Sigmoid colon (tissue), 7 donors: ENCODE measurements at places on chromosomes 13 and 19. TPM values are rescaled to one million over a fixed set of nuclear protein-coding genes. Genes with fewer than 3 reads are reported as not detected.

DNA sequence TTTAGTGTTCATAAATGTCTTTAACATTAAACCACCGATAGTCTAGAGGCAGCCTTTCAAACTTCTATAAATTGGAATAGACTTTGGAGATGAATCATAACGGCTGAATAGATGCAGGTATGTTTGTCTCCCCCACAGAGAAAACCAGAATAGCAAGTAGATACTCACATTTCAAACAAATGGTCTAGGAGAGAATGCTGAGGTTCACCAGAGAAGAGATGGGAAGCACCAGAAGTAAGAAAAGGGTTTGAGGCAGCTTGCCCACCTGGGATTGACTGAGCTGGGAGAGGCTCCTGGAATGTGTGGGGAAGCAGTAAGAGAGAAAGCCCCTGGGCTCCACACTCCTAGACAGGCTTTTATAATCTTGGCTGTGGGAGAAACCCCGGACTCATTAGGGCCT, 6.4 kb downstream of the IGFL3 start:
- H3K27me3 ChIP-seq = no peaks in the 10 kb centered on the region
- DNase-seq = no peak
- no peaks in the 10 kb centered on the region for H3K36me3 ChIP-seq
- no peak overlapping the region for H3K4me3 ChIP-seq

- DNase-seq = no peak
- H3K36me3 ChIP-seq = no peaks in the 10 kb centered on the region
- H3K4me3 ChIP-seq = no peak overlapping the region
- no peaks in the 10 kb centered on the region for H3K4me1 ChIP-seq
These were observed 232.0 kb downstream of the B3GLCT start for GRCh38 chr13:31431722-31432137.

FAM124A gene
- 15.0 TPM for total RNA-seq

- H3K36me3 ChIP-seq = peaks cover 5% of the 10 kb centered on the region
- H3K27ac ChIP-seq = no peak overlapping the region
- H3K4me3 ChIP-seq = no peak overlapping the region
- no peaks in the 10 kb centered on the region for H3K4me1 ChIP-seq
- DNase-seq = no peak
- no peaks in the 10 kb centered on the region for H3K27me3 ChIP-seq
These were observed 15.3 kb downstream of the TMEM38A start for GRCh38 chr19:16676101-16676798.

DNA sequence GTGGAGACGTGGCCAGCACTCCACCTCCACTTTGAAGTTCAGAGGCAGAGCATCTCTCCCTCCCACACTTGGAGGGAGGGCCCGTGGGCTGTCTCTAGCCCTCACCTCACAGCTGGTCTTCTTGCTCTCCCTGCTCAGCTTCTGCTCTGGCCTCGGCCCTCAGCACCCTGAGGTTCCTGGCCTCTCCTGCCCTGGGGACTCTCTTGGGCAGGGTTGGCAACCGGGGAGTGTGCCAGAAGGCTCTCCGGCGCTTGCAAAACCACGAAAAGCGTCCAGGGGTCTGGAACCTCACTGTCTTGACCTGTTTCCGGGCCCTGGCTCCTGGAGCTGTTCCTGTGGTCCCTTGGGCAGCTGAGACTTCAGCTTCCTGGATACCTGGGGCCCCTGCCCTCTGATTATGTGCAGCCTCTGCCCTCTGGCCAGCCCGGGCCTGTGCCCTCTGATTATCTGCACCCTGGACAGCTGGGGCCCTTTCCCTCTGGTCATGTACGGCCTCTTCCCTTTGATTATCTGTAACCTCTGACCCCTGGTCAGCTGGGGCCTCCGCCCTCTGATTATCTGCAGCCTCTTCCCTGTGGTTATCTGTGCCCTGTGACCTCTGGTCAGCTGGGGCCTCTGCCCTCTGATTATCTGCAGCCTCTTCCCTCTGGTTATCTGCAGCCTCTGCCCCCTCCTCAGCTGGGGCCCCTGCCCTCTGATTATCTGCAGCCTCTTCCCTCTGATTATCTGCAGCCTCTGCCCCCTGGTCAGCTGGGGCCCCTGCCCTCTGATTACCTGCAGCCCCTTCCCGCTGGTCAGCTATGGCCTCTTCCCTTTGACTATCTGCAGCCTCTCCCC, 2.1 kb downstream of the CCDC8 start:
- H3K4me1 ChIP-seq = peaks cover 50% of the 10 kb centered on the region
- peak overlapping the region; percentile 35 for H3K4me3 ChIP-seq
- no peaks in the 10 kb centered on the region for H3K36me3 ChIP-seq
- peak overlapping the region; percentile 5 for H3K27ac ChIP-seq

AMER2 gene
- 0.49 TPM for total RNA-seq

ZNF793 gene
- 4.8 TPM for total RNA-seq

- H3K4me3 ChIP-seq = peak overlapping the region; percentile 60
- peak; percentile 70 for DNase-seq
- peaks cover 23% of the 10 kb centered on the region for H3K4me1 ChIP-seq
- H3K27me3 ChIP-seq = no peaks in the 10 kb centered on the region
- H3K27ac ChIP-seq = peak overlapping the region; percentile 71
These were observed 772 bp downstream of the GPC6 start for GRCh38 chr13:93227280-93227877.

MISP gene
- 0.36 TPM for total RNA-seq

GRCh38 chr19:23914402-23915286, at the start of gene ZNF726:
ZNF726 (plus strand) TSS chr19:23914886; CDS start chr19:23914995, 109 bp downstream.
- H3K4me1 ChIP-seq = no peaks in the 10 kb centered on the region
- peak; percentile 90 for DNase-seq
- H3K36me3 ChIP-seq = no peaks in the 10 kb centered on the region
- H3K27ac ChIP-seq = peak within 1 kb of the TSS; percentile 61

DNA sequence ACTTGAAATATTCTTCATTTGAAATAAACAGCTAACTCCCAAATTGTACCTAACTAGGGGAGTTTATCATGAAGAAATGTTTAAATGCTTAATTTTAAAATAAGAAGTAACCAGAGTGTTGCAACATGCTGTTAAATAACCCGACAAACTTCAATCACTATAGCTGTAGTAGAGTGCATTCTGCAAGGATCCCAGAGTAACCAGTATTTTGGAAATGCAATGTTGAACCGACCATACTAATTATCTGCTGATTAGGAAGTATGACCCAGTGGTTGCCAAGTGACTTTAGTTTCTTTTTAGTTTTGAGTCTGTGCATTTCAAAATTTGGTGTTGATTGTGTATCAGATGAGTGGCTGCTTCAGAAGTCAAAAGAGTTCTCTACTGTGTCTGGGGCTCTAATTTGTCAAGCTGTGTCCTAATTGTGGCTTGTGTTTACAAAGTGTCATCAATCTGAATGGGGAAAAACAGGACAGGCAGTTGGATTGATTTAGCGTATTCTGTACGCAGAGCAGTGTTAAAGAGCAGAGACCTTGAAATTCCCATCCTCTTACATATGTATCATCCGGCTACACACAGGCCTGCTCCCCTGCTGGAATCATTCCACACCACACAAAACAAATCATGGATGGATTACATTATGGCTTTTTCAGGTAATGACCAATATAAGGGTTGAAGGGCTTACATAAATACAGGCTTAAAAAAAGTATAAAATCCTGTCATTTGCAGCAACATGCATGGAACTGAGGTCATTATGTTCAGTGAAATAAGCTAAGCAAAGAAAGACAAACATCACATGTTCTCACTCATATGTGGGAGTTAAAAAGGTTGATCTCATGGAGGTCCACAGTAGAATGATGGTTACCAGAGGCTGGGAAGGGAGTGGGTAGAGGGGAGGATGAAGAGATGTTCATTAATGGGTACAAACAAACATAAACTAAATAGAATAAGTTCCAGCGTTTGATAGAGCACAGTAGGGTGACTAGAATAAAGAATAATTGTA, 351.5 kb downstream of the KLF12 start:
- H3K27ac ChIP-seq = no peak overlapping the region
- no peak for DNase-seq
- H3K4me3 ChIP-seq = no peak overlapping the region
- H3K27me3 ChIP-seq = no peaks in the 10 kb centered on the region
- no peaks in the 10 kb centered on the region for H3K4me1 ChIP-seq
- no peaks in the 10 kb centered on the region for H3K36me3 ChIP-seq

GRCh38 chr13:113767366-113767765, 8.3 kb downstream of the TMEM255B start:
- no peak overlapping the region for H3K27ac ChIP-seq
- no peak for DNase-seq
- no peaks in the 10 kb centered on the region for H3K36me3 ChIP-seq
- no peaks in the 10 kb centered on the region for H3K27me3 ChIP-seq

DNA sequence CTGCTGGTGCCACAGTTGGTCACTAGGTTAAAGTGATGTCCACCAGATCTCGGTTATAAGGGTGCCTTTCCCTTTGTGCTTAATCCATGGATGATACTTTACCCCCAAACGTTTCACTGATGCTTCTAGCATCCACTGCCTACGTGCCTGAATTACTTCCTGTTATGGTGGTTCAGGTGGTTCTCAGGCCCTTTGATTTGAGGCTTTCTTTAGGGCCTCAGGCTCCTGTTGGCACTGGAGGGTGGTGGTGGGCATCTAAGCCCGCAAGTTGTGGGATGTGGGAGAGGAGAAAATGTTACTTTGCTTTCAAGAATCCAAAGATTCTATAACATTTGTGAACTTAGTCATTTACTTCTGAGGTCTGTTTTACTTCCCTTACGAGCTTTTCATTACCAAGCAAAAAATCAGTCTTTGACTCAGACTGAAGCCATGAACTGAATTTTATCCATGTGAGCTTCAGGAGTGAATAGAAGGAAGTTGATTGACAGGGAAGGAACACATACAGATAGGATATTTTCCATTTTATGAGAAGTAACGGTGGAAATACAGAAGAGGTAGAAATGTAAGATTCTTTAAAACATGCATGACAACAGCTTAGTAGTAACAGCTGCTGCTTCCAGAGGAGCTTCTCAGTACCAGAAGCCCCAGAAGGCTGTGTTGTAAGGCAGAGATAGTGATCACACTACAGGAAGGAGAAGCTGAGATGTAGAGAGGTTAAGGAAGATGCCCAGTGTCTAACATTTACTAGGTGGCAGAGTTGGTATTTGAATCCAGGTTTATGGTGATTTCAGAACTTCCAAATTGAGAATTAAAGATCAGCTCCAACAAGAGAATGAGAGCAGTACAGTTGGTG, 65.0 kb downstream of the ARHGEF7 start:
- no peak overlapping the region for H3K4me3 ChIP-seq
- H3K27me3 ChIP-seq = no peaks in the 10 kb centered on the region
- H3K27ac ChIP-seq = no peak overlapping the region
- no peaks in the 10 kb centered on the region for H3K4me1 ChIP-seq

GRCh38 chr13:25768838-25769237, 283.0 kb downstream of the SHISA2 start:
- H3K4me3 ChIP-seq = no peak overlapping the region
- no peak for DNase-seq
- H3K36me3 ChIP-seq = no peaks in the 10 kb centered on the region
- H3K4me1 ChIP-seq = no peaks in the 10 kb centered on the region

CYP2A6 gene
- total RNA-seq = not detected

DNA sequence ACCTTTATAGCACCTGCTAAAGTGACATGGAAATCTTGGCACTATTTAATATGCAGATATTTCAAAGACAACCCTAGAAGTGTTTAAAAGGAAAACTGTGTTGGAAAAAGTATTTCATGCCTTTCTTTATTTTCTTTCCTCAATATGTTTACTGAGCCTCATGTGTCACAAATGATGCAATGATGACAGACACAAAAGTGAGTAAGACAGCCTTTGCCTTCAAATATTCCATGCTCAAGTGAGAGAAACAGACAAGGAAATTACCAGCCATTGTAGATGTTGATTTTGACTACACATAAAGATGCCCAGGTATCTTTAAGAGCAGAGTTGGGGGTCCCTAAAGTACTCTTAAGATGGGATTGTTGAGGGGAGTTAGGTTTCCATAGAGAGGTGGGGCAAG, 48.0 kb upstream of the TPP2 start:
- no peak overlapping the region for H3K27ac ChIP-seq
- no peak overlapping the region for H3K4me3 ChIP-seq
- no peak for DNase-seq
- H3K4me1 ChIP-seq = no peaks in the 10 kb centered on the region

DNA sequence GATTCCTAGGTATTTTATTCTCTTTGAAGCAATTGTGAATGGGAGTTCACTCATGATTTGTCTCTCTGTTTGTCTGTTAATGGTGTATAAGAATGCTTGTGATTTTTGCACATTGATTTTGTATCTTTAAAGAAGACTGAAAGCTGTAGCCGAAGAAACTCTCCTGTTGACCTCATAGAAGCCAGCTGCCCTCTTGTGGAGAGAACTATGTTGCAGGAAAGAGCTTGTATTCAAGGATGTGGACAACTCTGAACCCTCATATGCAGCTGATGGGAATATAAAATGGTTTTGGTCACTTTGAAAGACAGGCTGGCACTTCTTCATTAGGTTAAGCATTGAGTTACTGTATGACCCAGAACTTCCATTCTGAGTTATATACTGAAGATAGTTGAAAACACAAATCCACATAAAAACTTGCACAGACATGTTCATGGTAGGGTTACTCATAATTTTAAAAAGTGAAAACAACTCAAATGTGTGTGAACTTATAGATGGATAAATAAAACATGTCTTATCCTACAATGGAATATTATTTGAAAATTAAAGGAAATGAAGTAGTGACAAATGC, 65.8 kb upstream of the SLITRK6 start:
- DNase-seq = no peak
- no peaks in the 10 kb centered on the region for H3K27me3 ChIP-seq
- H3K4me3 ChIP-seq = no peak overlapping the region
- H3K4me1 ChIP-seq = no peaks in the 10 kb centered on the region
- no peak overlapping the region for H3K27ac ChIP-seq

DNA sequence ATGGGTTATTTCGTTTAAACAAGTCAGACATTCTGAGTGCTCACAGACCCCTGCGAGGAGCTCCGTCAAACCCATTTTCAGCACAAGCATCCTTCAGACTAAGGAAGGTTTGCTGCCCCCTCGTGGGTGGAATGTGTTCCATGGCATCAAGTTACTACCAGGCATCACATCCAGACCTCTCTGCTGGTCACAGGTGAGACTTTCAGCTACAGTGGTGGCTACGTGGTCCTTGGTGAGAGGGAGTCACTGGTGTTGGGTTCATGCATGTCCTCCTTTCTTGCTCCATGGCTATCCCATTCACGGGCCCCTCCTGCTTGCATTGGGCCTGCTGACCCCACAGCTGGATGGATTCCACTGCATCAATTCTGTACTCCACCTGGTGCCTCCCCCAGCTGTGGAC, 9.1 kb upstream of the LILRB5 start:
- H3K27ac ChIP-seq = no peak overlapping the region
- no peaks in the 10 kb centered on the region for H3K27me3 ChIP-seq
- DNase-seq = peak; percentile 76
- H3K4me1 ChIP-seq = no peaks in the 10 kb centered on the region
- no peaks in the 10 kb centered on the region for H3K36me3 ChIP-seq
- H3K4me3 ChIP-seq = no peak overlapping the region

WASF3 gene
- total RNA-seq = 17.1 TPM

ZNF541 gene
- total RNA-seq = 1.5 TPM

- H3K4me3 ChIP-seq = no peak overlapping the region
- H3K36me3 ChIP-seq = no peaks in the 10 kb centered on the region
- peaks cover 44% of the 10 kb centered on the region for H3K4me1 ChIP-seq
- no peaks in the 10 kb centered on the region for H3K27me3 ChIP-seq
- no peak for DNase-seq
These were observed 38.4 kb upstream of the STARD13 start for GRCh38 chr13:33323801-33324510.
